ENCODE measurements at places on chromosomes 2 and 18. TPM values are rescaled to one million over a fixed set of nuclear protein-coding genes. Genes with fewer than 3 reads are reported as not detected.

DNA sequence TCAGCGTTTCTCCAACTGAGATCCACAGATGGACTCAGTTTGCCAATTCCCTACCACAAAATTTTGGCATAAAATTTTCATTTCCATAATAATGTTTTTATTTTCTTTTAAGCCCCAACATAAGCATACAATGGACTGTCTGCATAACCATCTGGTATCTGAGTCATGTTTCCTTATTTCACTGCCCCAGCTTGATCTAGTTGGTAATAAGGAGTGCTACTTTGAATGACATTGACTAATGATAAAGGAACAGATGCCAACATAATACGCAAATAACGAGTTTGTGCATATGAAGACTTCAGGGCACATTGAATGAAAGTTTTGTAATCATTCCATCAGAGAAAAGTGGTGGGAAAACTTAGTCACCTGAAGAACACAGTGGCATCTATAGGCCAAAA lies 8.8 kb upstream of the MBD2 start:
- no peak for DNase-seq

- no peak for DNase-seq
Observed at GRCh38 chr18:36718705-36719328, 110.0 kb downstream of the TPGS2 start.

DNA sequence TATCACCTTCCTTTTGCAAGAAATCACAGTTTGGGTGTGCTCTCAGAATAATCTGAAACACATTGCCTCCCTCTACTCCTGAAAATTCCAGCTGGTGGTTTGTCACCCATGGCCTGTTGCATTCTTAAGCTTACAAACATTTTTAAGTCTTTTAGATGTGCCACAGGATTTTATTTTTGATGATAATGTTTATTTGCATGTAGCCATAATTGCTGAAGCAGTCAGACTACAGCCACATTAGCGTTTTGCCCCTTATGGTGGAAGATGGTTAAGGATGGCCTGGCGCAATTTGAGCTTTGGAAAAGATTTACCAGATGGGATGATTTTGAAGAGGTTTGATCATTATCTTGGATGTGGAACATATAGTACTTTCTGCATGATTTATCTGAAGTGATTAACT lies 439.5 kb downstream of the MEIS1 start:
- DNase-seq: no peak

GLI2 gene
- 2.8 TPM for total RNA-seq

DNA sequence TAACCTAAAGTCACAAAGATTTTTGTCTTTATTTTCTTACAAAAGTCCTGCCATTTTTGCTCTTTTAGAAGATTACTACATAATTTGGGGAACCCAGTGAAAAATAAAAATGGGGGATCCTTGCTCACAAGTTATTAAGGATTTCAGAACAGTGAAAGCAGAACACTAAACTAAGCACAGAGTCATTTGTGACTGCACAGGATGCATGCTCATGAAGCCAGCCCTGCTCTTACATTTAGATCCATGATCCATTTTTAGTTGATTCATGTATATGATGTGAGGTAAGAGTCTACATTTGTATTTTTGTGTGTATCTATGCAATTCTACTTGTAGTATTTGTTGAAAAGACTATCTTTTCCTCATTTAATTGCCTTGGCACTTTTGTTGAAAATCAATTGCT lies 21.8 kb downstream of the SP140L start:
- DNase-seq: no peak

CNNM4 gene
- 19.3 TPM for total RNA-seq

DNA sequence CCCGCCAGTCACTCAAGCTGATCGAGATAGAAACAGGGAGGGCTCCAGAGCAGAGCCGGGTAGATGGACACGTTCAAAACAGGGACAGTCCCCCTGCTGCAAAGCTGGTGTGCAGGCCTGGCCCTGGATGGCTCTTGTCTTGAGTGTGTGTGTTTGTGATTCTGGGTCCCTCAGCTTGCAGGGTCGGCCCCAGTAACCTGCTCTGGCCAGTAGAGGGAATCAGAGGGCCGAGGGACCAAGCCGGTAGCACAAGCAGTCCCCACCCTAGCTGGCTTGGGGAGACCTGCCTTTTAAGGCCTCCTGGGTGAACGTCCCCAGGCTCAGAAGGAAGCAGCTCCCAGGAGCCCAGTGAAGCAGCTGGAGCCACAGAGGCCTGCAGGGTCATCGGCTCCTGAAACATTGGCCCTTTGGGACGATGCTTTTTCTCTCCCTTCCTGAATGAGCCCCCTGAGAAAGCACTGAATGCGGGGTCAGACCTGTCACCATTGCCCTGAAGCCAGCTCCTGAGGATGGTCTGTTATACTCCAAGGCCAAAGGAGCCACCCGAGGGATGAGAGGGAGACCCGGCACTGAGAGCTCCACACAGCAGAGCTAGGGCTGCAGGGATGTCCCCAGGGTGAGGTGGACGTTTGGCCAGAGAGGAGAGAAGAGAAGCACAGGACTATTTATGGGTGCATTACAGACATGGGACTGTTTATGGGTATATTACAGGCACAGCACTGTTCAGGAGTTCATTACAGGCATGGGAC lies 15.4 kb upstream of the MLPH start:
- peak; percentile 49 for DNase-seq

- DNase-seq: no peak
Observed at GRCh38 chr18:34817636-34818035, 107.5 kb downstream of the DTNA start.

DNA sequence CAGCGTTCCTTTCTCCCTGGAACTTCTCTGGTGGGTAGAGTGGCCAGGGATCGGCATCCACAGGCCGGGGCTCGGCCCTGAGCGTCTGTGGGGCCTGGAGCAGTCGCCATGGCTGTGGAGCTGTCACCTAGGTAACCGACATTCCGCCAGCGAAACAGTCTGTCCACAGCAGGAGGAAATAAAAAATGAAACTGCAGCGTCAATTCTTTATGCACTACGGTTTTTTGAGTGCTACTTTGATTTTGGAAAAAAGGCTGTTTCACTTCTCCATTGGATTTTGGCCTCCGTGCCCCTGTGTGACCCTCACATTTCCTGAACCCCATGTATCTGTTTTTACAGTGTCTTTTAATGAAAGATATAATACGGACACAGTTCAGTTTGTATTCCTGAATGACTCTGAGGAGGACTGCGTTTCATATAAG lies 163.4 kb downstream of the LDLRAD4 start:
- DNase-seq: peak; percentile 78

C1GALT1C1L gene
- total RNA-seq: 1.4 TPM

DNA sequence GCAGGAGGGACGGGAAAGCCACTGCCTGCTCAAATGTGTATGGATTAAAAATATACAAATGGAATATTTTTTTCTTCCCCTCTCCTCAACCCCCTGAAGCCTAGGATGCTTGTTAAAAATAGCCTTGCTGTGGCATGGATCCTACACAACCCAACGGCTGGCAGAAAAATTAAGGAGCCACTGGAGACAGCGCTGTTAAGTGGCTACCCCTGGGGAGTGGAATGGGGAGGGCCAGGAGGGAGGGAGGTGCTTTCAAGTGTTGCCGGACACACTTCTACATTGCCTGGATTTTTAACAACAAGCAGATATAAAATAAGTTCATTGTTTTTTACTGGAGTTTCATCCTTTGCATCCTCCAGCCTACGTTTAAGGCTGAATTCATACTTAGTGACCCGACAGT lies 66.6 kb downstream of the ZBTB7C start:
- DNase-seq: no peak

GRCh38 chr2:37573451-37574388 lies 97.7 kb downstream of the CDC42EP3 start:
- no peak for DNase-seq

- no peak for DNase-seq
Observed at GRCh38 chr18:59610546-59611140, 86.6 kb downstream of the CCBE1 start.

DNA sequence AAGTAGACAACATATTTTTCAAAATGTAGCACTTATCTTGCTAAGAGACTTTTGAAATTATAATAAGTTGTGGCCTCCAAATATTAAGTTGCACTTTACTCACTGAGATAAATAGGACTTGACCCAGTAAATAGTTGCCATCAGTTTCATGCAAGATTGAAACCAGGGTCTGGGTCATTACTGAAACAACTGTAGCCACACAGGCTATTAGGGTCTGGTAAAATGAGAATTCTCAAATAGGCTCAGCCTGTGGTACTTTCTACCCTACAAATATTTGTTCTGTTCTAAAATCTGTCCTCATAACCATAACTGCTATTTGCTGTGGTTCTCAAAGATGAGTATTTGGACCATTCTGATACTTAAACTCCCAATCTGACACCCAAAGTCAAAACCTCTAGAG lies 115.4 kb upstream of the STK17B start:
- no peak for DNase-seq

GRCh38 chr2:126356631-126357030 lies 299.3 kb upstream of the GYPC start:
- no peak for DNase-seq

DNA sequence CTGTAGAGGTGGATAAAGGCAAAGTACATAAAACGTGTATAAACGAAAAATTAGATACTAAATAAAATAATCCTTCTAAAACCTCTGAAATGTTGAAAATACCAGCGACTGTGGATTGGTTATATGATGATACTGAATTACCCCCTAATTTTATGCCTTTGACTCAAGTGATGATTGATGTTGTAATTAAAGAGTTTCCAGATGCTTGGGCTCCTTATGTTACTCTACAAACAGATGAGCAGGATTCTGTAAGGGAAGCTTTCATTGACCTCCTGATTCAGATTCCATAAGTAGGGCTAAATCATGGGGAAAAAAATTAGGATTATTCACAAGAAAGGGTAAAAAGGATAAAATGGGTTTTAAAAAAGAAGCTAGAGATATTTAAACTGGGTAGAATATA lies 418.2 kb upstream of the SLC39A10 start:
- DNase-seq: no peak

TRABD2A gene
- total RNA-seq: 1.3 TPM

GALM gene
- total RNA-seq: 20.0 TPM

GRCh38 chr18:31585991-31586390 lies 5.7 kb upstream of the TTR start:
- no peak for DNase-seq

DNA sequence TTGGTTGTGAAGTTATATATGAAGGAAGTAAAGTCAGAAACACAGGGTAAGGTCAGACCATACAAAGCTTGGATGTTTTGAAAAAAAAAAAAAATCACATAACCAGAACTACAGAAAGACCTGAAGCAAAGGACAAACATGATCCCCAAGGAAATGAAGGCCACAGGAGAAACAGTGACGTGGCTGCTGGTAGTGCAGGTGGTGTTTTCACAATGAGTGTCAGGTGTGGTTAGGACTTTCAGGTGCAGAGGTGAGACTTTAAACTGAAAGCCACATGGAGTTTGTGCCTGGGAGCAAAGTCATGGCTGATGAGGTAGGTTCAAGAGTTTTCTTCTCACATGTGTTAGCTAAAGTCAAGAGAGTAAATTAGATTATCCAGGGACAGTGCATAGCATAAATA lies 270.7 kb downstream of the PIEZO2 start:
- no peak for DNase-seq

GALNT1 gene
- total RNA-seq: 47.8 TPM

DNA sequence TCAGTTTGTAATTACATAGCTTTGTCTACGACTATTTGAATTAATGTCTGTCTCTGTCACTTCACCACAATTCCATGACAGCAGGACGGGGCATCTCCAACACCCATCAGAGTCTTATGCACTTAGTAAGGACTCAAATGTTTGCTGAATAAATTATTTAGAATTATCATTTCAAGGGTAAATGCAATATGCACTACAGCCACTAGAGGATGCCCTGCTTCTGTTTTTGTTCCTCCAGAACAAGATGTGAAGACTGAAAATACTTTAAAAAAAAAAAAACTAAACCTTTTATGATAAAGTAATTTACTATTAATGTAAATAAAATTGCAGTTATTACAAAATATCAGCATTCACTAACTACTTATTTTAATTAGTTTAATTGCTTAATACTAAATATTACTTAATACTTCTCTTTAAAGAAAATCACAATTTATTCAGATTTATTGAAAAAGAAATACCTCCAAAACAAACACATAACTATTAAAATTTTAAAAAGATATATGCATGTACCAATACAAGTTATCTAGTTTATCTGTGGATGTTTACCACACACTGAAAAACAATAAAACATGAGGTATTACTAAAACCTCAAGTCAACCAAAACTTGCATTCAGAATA lies 3.2 kb downstream of the PIGN start:
- DNase-seq: no peak

GRCh38 chr2:233090879-233091278 lies 30.7 kb downstream of the INPP5D start:
- no peak for DNase-seq

DNA sequence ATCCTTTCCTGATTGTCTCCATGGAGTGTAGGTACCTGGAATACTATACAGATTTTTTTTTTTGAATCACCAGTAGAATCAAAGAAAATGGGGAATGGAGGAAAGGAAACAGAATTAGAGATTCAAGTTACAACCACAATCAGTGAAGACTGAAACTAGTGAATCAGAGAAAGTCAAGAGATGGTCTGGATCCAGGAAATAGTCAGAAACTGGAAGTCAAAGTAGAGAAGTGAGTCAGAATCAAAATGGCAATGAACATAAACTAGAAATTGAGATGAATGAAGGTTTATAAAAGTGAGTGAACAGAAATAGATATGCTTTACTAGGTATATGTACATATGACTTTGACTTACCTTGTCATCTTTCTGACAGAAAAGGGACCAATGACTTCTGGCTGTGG lies 579.0 kb downstream of the PLCL1 start:
- DNase-seq: no peak

DNA sequence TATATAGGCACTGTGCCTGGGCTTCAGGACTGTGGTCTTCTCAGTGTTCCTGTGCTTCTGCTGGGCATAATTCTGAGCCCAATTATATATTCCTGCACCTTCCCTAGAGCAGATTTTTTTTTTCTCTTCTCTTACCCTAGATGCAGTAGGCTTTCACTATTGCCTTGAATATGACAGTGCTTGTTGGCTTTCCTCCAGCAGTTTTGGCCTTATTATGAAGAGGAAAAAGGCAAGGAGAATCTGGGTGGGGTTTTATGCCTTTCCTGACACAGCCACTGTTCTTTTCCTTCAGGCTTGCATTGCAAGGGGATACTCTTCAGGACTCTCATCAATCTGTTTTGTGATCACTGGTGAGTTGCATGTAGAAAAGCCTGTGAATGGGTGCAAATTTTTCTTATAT lies 221.9 kb upstream of the CELF4 start:
- no peak for DNase-seq

TOGARAM2 gene
- total RNA-seq: 13.6 TPM

SRBD1 gene
- total RNA-seq: 9.1 TPM
